ENCODE measurements at places on chromosomes 3 and 15. TPM values are rescaled to one million over a fixed set of nuclear protein-coding genes. Genes with fewer than 3 reads are reported as not detected.

GPR27 gene
- total RNA-seq = 1.0 TPM

SLC15A2 gene
- 0.95 TPM for total RNA-seq

ZNF860 gene
- 0.19 TPM for total RNA-seq

DNA sequence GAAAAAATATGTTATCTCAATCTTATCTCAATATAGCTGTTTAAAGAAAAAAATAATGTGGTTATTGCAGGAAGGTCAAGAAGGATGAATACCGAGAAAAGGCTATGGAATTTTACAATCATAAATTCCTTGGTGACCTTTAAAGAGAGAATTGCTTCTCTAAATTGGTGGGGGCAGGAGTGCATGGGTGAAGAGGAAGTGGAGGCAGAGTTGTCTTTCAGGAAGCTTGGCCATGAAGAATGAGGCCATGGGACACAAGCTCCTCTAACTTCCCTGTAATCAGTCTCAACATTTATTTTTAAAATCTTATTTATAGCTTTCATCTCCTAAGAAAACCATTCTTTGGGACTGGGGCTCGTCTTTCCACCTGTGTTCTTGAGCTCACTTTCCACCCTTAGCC lies 22.4 kb upstream of the ALDH1A2 start:
- no peak for DNase-seq

DNA sequence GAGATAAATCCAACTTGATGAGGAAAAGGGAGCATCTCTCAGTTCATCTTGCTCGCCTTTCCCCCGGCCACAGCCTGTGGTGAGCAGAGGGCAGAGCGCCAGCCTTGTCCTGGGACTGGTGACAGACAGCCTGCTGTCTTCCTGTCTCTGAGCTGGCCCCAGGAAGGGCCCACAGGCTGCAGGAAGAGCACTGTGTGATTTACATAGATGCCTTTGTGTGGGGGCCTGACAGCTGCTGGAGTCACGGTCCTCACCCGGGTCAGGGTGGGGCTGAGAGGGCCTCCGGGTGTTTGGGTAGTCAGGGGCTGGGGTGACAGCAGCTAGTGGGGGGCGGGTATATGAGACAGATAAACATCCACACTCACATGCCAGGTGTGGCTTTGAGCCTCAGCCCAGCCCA lies 29.3 kb downstream of the PLA2G4D start:
- DNase-seq = no peak

EHHADH gene
- total RNA-seq = 2.4 TPM

DNA sequence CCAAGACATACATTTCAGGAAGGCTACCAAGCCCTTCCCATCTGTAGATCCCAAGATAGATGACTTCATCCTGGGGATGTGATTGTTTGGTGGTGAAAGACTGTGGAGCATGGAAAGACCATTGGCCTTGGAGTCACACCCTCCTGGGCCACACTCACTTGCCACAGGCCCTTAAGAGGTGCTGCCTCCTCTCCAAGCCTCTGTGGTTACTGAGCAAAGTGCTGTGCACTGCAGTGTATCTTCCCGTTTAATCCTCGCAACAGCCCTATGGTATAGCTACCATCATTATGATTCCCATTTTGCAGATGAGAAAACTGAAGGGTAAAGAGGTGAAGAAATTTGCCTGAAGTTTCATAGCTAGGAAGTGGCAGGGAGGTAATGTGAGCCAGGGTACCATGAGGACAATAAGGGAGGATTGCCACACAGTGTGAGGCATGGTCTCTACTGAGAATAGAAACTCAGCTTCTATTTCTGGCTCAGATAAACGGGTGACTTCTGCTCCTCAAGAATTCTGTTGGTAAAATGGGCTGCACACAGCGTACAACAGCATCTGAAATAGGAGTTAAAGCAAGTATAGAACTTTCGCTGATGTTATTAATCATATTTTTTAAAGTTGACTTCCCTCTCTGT lies 23.9 kb upstream of the RHO start:
- DNase-seq = no peak

GRCh38 chr15:60391722-60392315 lies 6.0 kb downstream of the ANXA2 start:
- no peak for DNase-seq

C2CD4A gene
- total RNA-seq = 0.05 TPM

KNL1 gene
- 25.3 TPM for total RNA-seq

CSPG5 gene
- total RNA-seq = 2.0 TPM
